SHP77 (cell line): ENCODE measurements at places on chromosomes 1 and 21.
A peak's percentile ranks its signal among the peaks of the same experiment; 100 is the strongest.

DNA sequence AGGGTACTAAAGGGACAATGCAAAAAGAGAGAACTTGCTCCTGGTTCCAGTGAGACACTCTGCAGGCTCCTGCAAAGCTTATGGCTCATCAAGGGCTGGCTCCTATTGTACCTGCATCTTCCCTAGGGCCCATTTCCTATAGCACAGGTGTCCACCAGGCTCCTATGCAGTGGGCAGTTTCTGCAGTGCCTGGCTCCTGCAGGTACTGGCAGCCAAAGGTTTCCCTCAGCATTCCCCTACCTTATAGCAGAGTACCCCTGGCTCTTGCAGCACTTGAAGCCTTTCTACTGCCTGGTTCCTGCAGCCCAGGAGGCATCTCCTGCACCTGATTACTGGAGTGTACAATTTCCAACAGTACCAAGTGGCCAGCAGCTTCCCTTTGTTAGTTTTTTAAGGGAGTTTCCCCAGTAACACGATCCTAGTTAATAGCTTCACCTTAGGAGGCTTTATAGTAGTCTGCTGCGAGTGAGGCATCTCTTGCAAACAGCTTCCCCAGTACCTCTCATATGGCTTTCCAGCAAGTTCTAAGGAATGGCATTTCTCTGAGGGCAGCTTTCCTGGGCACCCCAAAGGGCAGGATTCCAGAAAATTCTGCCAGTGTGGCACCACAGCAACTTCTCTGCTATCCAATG, 141.7 kb downstream of the DENND1B start:
- DNase-seq, result no peak

- DNase-seq, result no peak
Observed at GRCh38 chr1:81832573-81832972, 31.8 kb downstream of the ADGRL2 start.

- no peak for DNase-seq
Observed at GRCh38 chr1:111855260-111855659, 99.6 kb downstream of the DDX20 start.

DNA sequence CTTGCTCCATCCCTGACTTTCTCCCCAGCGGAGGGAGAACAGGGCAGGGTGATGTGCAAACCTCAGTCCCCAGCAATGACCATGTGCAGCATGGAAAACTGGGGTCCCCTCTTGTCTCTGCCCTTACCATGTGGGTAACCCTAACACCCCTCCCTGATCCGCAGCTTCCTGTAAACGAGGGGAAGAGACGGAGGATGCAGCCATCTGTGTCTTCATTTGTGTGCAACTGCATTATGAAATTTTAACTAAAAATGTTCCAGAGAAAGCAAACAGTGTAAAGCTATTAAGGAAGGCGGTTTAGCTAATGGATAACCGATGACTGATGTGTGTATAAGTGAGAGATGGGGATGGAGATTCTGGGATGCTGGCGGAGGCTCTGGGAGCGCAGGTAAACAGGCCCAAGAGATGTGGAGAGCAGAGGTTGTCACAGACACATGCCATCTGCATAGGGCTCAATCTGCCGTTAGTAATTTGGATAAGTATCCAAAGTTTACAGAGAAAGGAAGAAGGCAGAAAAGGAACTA, 206.6 kb downstream of the DSCAM start:
- DNase-seq, result no peak

- DNase-seq, result no peak
Observed at GRCh38 chr1:243213045-243213787, 41.9 kb downstream of the CEP170 start.

DNA sequence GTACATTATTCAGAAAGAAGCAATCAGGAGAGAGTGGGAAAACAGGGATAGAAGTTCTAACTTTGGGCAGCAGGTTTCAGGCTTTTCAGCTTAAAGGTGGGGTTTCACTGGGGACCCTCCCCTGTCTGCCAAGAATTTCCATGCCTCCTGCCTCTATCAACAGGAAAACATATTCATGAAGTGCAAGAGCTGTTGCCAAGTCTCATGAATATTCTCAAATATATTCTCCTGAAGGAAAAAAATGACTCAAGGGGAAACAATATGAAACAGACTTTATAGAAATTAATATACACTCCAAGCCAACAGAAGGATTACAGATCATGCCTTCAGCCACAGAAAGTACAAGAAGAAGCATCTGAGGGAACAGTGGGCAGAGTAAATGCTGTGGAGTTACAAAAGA, 713.3 kb upstream of the ADAMTS5 start:
- no peak for DNase-seq

GRCh38 chr1:218364028-218364710, 19.0 kb downstream of the TGFB2 start:
- peak; percentile 70 for DNase-seq

DNA sequence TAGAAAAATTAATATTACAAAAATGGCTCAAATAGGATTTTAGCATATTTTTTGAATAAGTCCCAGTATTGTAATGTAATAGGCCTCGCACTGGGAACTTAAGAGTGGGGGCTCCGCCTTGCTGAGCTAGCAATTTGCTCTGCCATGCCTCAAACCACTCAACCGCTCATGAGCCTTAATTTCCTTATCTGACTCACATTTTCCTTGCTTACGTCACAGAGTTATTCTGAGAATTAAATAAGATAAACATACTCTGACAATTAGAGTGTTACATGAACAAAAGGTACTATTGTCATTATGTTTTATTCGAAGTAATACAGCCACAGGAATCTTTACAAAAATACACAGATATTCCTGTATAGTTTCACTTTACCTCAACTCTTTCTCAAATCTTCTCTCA, 108.1 kb downstream of the SLC44A5 start:
- no peak for DNase-seq
